ENCODE measurements at places on chromosomes 12 and 14.

GRCh38 chr14:21902561-21903181 is 229.1 kb upstream of the OR4E1 start:
- DNase-seq: no peak

GRCh38 chr14:89040080-89040459 is 215.6 kb downstream of the TTC8 start:
- no peak for DNase-seq

- DNase-seq: no peak
Observed at GRCh38 chr14:69484444-69485314, at the start of gene PLEKHD1. TSS of gene PLEKHD1 (plus strand) at chr14:69484728. CDS start at chr14:69484966, 238 bp downstream.

DNA sequence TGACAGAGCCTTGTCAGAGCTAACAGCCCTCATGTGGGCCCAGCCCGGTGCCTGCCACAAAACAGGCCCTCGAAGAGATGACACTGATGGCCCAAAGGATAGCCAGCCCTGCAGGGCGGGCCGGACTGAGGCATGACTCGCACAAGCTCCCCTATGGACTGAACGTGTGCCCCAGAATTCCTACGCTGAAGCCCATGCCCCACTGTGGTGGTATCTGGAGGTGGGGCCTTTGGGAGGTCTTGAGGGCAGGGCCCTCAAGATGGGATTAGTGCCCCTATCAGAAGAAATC is 38.6 kb downstream of the CHGA start:
- no peak for DNase-seq

DNA sequence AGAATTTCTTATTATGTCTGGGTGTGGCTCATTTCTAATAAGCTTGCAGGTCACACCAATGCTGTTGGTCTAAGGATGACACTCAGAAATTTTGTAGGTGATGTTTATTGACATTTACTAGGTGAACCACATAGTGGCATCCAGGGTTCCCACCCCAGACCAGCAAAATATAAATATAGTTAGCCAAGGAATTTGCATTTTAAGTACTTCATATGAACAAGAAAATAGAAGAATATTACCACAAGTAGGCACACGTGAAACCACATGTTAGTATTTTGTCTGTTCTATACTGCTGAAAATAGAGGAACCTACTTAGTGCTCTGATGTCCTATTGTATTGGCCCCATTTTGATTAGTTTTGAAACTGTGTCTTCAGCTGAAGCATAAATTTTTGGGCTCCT is 71.1 kb downstream of the USP15 start:
- DNase-seq: no peak

- no peak for DNase-seq
Observed at GRCh38 chr14:77002889-77003288, 25.6 kb downstream of the IRF2BPL start.

DNA sequence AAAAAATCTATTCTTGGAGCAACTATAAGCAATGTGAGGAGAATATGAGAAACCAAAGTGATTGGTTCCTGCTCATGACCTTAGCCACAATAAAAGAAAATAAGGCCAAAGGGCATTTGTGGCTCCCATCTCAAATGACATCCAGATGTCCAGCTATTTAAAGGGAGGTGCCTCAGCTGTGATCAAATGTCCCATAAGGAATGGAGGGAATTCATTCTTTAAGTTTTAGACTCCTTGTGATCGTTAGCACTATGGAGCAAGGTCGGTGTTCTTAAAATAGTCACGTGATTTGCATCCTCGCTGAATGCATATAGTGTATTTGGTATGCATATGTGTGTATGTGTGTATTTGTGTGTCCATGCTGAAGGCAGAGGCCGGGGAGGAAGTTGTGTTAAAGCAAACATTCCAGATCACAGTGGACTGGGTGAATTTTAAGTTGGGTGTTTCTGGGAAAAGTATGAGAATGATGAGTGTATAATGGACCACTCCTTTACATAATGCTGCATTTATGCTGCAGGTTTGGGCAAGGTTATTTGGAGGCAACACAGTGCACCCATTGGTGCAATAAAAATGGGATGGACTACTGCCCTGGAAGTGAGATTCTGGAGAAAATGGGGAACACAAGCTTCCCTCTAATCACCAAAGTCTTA is 5.6 kb upstream of the E2F7 start:
- DNase-seq: no peak

- no peak for DNase-seq
Observed at GRCh38 chr14:77224212-77224611, 42.6 kb downstream of the TMEM63C start.

- DNase-seq: no peak
Observed at GRCh38 chr14:104113631-104114420, 24.6 kb upstream of the KIF26A start.

- DNase-seq: no peak
Observed at GRCh38 chr12:27344246-27344645, 11.6 kb downstream of the BMAL2 start.

- DNase-seq: no peak
Observed at GRCh38 chr12:6337958-6338433, 3.9 kb downstream of the TNFRSF1A start.

DNA sequence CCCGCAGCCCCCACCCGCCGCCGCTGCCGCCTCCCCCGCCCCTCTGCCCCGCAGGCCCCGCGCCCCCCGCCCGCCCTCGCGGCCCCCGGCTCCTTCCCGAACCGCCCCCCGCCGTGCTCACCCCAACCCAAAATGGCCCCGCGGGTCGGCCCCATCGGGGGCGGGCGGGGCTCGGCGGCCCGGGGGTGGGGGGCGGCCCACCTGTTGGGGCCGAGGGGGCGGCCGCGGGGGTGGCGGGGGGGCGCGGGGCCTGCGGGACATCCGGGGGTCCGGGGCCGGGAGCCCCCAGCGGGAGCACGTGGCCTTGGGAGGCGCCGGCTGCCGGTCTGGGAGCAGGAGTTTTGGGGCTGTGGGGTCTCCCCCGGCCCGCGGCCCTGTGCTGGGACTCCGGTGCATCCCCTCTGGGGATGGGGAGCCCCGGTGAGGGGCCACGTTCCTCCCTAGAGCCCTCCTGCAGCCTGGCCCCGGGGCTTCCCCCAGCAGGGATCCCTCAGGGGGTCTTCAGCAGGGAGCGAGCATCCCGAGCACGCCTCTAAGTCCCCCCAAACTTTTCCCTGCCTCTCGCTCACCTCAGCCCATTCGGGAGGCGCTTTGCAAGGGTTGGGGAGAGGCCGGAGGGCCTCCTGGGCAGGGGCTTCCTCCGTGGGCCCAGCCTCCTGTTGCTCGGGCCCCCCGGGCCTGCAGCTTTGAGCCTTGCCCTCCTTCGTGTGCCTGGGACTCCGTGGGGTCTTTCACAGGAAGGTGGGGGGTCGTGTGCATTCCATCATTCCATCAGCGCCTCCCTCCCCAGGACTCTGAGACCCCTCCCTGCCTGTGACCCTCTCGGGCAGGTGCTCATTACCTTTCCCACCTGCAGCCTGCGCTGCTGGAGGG is 710 bp downstream of the MTA1 start:
- DNase-seq: no peak

DNA sequence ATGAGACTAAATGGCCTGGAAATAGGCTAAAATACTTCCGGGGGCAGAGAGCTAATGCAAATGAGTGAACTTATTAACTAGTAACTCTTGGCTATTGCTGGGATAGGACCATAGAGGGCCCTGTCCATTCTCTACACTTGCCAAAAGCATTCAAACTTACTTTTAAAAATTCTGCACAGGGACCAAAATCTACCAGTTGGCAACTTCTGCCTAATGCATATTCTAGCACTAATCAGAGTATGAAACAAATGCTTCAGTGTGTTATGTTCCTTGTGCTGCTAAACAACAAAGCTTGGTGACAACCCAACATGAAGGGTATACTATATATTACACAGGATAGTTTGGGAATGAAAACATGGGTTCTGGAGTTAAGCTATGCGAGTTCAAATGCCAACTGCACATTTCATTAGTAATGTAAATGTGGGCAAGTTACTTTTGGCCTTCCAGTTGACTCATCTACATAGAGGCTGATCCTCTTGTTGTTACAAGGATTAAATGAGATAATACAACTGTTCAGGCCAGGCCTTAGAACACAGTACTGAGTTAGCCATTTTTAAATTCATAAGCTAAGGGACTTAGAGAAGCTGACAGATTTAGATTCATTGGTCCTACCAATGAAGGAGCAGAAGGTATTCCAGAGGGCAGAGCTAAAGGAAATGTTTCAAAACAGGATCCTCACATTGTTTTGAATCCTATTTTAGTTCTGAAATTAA is 32.4 kb downstream of the HIGD1C start:
- no peak for DNase-seq

Data from NCI-H460 (cell line).